ENCODE measurements at places on chromosomes 12 and 14.

DNA sequence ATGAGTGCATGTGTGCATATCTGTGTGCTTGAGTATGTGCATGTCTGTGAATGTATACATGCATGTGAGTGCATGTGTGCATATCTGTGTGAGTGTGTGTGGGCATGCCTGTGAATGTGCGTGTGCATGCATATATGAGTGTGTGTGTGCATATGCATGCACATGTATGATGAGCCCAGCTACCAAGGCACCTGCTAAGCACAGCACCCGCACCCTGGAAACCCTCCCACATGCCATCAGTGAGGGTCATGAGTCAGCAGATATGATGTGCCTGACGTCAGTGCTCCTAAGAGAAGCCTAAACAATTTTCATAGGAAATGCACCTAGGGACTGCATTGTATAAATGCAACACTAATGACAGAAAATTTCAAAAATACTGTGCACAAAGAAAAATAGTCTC, 151.1 kb downstream of the KIF26A start:
- no peak for DNase-seq

DNA sequence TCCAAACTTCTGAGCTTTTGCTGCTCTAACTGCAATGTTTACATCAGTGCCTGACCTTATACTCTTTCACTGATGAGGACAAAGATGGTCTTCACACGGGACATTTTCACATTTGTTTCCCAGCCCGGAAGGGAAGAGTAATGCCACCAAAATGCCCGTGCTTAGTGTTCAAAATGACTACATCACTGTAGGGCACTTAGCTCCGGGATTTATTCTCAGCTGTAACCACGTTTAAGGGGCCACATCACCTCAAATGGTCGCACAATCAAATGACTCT, 2.9 kb downstream of the GSG1 start:
- DNase-seq, result no peak

DNA sequence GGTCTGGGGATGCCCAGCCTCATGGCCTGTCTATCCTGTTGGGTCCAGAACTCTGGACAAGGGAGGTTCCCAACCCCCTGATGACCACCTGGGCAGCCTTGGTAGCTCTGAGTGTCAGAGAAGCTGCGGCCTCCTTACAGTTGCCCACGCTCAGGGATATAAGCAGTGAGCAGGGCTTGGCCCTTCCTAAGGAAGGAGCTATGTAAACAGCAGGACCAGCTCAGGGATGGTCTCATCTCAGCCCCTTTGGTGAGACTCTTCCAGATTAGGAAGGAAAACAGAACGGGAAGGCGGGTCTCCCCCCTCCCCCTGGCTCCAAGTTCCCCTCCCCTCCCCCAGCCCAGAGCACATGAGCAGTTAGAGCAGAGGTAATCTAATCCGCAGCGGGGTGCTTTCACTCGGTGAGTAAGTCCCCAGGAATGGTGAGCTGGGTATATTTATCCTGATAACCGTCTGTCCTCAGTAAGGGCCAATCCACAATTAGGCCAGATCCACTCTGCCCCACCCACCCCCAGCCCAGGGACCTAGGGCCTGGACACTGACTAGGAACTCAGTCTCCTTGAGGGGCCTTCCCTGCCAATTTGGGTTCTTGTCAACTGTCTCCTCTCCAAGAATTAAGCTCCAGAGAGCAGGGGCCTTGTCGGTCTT, 29.5 kb upstream of the RPLP0 start:
- no peak for DNase-seq

DNA sequence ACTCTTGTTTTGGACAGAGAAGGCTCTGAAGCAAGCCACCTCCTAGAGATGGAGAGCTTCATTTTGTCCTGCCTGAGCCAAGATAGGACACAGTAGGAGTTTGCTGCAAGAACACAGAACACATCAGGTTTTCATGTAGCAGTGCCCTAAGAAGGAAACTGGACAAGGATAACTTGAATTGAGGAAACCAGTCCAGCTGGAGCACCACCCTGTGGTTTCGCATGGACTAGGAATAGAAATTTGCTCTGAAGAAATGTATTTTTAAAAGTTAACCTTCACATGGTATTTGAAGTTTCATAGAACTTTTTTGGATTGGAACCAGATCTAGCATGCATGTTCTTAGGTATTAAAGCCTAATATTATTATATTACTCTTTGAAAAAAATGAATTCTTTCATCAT, 68.8 kb downstream of the RERG start:
- DNase-seq, result no peak

Data from stimulated activated CD8-positive, alpha-beta memory T cell treated with anti-CD3 and anti-CD28 coated beads, Interleukin-4, amount 100 ng/mL, for 1 hour (primary cell).